B cell (primary cell): ENCODE measurements at places on chromosomes 3 and 15.

DNA sequence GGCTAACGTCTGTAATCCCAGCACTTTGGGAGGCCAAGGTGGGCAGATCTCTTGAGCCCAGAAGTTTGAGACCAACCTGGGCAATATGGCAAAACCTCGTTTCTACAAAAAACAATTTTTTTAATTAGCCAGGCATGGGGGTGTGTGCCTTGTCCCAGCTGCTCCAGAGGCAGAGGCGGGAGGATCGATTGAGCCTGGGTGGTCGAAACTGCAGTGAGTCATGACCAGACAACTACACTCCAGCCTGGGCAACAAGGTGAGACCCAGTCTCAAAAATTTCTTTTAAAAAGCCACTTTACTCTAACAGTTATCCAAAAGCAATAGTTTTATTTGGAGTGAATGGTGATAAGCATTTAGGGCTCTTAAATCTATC, 12.5 kb downstream of the TRIM59 start:
- no peak for DNase-seq

DNA sequence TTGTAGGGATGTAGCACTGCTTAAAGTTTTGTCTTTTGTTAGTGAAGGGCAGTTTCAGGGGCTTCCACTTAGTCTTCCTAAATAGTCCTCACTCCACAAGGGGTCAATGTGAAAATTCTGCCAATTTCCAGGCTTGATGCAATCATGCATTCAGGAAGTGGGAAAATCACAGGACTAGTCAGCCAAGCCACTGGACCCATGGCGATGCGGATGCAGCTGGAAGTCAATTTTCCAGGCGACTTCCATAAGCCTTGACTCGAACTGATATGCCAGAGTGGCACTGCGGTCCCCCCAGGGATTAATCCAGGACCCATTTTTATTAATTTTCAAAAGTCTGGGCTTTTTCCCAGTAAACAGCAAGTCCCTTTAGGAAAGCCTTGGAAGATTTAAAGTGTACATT, 26.1 kb downstream of the GBE1 start:
- DNase-seq, result no peak

GRCh38 chr3:71436337-71436736, 147.2 kb downstream of the FOXP1 start:
- no peak for DNase-seq

- DNase-seq, result no peak
Observed at GRCh38 chr3:153001210-153002078, 160.6 kb upstream of the RAP2B start.
